Vagina (tissue), 2 donors: ENCODE measurements at places on chromosomes 1 and 21.

- no peak for DNase-seq
These were observed 71.6 kb upstream of the TRAPPC10 start for GRCh38 chr21:43940329-43941050.

DNA sequence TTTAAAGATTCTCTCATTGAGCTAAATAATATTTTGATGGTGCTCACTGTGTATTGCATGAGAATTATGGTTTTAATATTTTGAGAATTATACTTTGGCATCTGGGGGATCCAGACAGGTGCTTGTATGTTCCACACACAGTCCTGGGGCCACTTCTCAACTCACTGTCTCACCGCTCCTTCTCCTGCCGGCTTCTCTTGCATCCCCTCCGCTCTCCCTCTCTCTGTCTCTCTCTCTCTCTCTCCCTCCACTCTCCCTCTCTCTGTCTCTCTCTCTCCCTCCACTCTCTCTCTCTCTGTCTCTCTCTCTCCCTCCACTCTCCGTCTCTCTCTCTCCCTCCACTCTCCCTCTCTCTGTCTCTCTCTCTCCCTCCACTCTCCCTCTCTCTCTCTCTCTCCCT, 32.2 kb upstream of the ZC3H12A start:
- DNase-seq, result no peak

DNA sequence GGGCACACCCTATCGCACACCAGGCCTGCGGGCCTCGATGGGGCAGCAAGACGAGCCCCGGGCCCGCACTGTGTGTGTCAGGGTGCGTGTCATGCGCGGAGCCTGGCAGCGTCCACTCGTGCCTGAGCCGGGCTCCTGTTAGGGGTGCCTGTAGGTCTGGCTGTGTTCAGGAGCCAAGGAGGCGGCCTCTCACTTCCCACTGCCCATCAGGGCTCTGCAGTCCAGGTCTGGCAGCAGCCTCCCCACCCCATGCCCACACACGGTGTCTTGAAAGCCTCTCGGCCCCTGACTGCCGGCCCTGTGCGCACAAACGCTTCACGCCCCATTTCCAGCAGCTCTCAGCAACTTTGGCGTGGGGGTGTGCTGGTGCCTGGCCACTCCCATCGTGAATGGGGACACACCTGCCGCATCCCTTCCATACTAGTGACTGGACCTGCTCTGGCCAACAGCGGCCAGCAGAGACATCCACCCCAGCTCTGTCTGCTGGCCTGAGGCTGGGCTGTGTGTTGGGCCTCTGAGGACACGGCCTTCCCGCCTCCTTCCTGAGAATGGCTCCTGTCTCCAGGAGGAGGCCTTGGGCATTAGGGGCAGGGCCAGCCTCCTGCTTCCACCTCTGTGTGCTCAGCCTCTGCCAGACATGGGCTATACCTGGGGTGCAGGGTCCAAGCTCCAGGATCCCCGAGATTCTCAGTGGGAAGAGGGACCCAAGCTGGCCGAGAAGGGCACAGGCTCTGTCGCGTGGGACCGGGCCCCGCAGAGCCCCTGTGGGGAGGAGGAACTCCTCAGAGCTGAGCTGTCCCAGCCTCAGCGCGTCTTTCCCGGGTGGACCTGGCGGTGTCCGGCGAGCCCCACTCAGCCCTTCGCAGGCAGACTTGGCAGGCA, 41.8 kb upstream of the ACTRT2 start:
- DNase-seq, result no peak

DNA sequence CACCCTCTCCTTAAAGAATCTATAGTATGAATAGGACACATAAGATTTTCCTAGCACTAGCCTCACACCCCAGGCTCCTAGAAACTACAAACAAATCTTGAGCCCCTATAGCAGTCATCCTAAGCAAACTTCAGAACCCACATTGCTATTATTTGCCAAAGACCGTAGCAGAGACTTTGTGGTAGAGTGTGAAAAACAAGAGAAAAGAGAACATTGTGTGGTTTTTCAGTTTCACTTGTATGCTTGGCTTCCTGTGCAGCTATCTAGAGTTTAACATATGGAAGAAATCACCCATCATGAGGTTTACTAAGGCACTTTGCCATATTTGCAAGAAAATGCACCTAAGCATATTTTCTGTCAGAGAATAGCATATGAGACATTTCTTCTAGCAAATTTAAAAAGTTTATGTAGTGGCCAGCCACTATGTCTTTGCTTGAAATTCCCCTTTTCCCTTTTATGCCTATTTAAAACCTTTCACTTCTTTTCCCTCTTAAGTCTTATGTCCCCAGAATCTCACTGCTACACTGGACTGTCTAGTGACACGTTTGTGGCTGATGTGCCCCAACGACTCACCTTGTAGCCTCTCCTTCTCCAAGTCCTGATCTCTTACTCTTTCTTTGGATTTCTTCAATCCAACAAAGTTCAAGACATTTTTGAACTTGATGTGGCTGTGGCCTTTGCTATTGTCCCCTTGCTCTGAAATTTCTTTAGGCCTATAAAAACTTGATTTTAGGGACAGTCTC, 25.6 kb downstream of the CCDC190 start:
- no peak for DNase-seq
